ENCODE measurements at places on chromosomes 12 and 14.

DNA sequence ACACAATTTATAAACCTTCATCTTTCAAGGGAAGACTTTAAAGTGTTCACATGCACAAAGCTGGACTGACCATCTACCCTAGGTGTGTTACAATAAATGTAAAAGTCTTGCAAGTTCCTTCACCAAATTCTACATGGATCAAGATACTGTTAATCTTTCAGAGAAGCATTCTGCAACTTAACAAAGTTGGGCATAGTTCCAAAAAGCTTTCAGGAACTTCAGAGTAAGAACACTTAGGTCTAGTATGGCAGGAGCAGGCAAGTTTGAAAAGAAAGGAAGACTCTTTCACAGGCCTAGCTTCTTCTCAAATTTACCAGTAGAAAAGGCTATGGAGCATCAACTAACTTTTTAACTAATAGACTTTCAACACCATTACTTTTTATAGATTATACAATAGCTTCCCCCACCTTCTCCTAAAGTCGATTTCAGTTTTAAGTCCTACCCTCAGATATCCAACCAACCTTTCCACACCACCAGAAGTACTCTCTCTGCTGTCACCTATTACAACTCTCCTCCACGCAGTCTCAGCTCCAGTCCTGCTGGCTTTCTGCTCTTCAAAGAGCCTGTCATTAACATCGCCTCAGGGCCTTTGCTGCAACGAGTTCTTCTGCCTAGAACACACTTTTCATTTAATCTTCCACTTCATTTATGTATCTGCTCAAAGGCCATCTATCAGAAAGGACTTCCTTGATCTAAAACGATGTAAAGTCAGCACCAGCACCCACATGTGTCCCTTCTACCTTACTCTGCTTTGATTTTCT lies 333.9 kb downstream of the CEP128 start:
- DNase-seq, result no peak

DNA sequence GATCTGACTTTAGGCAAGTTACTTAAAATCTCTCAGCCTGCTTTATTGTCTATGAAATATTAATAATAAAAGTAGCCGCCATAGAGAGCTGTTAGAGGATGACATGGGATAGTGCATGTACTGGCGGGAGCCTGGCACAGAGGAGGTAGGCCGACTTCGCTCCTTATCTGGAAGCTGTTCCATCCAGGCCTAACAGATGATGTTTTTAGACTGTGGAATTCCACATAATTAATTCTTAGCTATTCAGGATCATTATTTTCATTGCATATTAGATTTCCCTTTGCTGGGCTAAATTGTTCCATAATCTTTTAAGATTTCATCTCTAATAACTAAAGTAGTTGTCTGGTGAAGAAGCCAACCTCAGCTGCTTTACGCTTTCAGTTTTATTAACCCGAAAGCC lies 30.8 kb downstream of the CNTN1 start:
- DNase-seq, result no peak

DNA sequence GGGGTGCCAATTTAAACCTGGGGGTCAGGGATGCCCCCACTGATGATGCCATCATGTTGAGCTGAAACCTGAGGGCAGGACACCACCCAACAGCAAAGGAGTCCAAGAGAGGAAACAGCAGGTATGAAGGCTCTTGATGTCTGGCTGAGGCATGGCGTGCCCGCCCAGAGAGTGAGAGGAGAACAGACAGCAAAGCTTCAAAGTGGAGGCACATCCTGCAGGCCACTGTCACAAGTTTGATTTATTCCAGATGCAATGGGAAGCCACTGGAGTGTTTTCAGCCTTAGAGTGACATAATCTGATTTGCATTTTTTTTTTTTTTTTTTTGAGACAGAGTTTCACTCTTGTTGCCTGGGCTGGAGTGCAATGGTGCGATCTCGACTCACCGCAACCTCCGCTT lies 34.8 kb downstream of the IRF2BPL start:
- no peak for DNase-seq

DNA sequence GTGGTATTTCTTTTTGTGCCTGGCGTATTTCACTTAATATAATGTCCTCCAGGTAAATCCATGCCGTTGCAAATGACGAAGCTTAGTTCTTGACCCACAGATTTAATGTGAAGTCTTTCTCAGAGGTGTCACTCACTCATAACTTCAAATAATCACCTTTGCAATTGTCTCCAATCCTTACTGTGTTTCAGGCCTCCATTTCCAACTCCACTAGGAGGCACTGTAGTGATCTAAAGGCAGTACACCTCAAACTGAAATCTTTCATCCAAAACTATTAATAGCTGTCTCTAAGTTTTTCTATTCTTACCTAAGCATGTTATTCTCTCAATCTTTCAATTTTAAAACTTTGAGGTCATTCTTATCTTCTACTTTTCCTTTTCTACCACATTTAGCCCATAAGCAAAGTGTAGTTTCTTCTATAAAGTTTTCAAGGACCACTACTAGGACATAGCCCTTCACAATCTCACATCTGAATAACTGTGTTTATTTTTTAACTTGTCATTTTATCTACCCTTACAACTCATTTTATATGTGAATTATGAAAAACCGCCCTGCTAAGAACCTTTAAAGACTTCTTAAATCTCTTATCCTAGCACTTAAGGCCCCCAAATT lies 25.5 kb upstream of the FBXO34 start:
- no peak for DNase-seq

GRCh38 chr12:95335948-95336347 lies 118.3 kb downstream of the VEZT start:
- DNase-seq, result no peak

GRCh38 chr12:7542046-7542445 lies 38.5 kb upstream of the CD163 start:
- no peak for DNase-seq

DNA sequence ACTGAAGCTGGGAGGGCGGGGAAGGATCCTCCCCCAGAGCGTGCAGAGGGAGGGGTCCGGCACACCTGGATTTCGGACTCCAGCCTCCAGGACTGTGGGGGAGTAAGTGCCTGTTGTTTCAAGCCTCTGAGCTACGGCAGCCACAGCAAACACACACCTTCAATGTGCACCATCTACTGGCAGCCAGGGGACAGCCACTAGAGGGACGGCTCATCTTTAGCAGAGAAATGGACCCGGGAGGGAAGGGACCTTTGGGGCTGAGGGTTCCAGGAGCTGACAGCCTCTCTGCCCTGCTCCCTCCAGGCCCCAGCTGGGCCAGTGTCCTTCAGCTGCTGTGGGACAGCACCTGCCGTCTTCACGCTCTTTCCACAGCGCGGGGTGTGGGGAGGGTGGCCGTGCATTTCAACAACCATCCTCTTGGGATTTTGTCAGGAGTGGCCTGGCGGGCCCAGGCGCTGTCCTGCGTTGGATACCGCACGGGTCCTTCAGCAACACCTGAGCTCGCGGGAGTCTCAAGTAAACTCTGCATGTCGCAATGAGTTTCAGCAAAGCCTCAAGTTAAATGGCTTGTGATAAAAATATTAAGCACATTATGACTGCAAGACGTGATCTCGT lies 209.2 kb upstream of the C14orf180 start:
- no peak for DNase-seq

- DNase-seq, result no peak
Observed at GRCh38 chr14:75144944-75145343, 18.1 kb upstream of the NEK9 start.

All from mesothelial cell of epicardium (in vitro differentiated cells).